ENCODE measurements at places on chromosomes 11 and 22.

DNA sequence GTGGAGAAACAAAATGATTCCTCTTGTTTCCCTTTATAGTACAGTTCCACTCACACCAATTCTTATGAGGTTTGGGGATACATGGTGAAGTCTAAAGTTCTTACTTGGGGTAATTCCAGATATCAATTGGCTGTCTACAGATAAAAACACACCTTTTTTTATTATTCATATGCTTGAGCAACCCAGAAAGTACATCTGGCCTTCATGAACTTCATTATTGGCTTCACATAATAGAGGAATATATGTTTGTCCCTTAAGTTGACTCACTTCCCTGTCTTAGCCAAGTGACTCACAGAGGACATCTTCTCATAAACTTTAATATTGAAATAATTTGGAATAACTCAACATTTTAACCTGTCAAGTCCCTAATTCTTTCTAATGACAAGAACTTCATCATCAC lies 36.3 kb upstream of the SOX6 start:
- DNase-seq = no peak

GRCh38 chr22:27995801-27996528 lies 76.9 kb upstream of the PITPNB start:
- no peak for DNase-seq

- DNase-seq = peak; percentile 66
Observed at GRCh38 chr11:119741369-119742262, 12.6 kb upstream of the NECTIN1 start.

GRCh38 chr11:33269822-33270221 lies 12.6 kb downstream of the HIPK3 start:
- DNase-seq = no peak

DNA sequence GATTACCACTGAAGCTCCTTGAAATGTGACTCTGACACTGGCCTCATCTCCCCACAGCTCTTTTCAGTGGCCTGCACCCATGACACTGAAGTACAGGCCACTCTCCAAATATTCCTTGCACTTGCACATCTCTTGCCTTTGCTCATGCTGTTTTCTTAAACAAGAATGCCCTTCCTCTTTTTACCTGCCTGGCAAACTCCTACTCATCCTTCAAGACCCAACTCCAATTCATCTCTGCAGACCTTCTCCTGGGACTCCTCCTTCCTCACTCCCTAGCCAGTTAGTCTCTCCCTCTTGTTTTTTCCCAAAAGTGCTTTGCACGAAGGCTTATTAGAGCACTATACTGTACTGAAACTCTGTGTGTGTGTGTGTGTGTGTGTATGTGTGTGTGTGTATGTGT lies 2.6 kb downstream of the KCNE3 start:
- no peak for DNase-seq

DNA sequence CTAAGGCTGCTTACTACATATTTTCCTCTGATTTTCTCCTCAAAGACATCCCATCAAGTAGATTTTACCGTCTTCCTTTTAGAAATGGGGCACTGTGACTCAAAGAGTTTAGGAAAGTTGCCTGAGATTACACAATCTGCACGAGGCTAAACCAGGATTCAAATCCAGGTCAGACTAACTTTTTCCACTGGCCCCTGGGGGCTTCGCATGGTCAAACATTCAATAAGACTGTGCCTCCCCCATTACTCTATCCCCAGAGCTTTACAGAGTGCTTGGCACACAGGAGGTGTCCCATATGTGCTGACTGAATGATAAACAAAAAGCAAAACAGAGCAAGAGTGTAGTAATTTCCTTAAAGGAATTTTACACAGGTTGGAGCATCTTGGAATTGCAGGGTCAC lies 118.1 kb upstream of the TEAD1 start:
- DNase-seq = no peak

DNA sequence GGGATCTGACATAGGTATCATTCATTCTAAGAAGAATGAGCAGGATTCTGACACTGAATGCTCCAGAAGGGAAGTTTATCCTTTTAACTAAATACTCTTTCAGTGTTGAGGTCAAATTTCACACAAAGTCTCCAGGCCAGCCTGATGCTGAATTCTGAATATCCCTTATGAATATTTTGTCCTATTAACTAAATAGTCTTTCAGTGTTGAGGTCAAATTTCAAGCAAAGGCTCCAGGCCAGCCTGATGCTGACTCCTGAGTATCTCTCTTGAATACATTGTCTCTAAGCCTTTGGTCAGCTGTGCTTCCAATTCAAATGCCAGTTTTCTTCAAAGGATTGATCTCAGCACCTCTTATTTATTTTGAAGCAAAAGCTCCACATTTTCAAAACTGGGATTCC lies 676.8 kb downstream of the NTM start:
- DNase-seq = no peak

DNA sequence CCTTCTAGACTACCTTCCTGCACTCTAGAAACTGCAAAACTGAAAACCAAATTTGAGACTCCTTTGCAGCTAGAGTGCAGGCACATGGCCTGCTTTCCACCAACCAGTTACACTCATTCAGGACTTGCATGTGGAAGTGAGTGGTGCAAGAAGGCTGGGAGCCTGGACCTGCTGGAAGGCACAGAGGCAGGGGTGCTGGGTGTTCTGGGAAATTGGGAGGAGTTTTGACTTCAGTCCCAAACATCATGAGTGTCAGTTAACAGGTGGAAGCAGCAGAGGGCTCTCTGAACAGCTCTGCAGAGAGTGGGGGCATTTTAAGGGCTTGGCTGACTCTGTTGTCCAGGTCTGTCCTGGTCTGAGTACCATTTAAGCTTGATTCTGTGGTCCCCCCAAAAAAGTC lies 49.3 kb upstream of the SYT13 start:
- no peak for DNase-seq

DNA sequence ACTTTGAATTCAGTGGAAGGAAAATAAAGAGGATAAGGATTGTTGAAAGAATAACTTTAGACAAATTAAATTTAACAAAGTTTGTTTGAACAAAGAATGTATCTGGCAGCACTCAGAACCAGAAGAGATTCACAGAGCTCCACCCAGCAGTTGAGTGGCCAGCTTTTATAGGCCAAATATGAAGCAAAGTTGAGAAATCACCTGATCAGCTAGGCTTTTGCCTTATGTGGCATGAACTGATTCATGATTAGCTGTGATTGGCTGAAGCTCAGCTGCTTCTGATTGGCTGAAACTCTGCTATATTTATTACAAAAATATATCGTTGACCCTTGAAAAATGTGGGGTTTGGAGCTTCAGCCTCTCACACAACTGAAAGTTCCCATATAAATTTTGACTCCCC lies 62.6 kb downstream of the PIWIL4 start:
- no peak for DNase-seq

- no peak for DNase-seq
Observed at GRCh38 chr11:32817852-32818183, 11.9 kb upstream of the PRRG4 start.

DNA sequence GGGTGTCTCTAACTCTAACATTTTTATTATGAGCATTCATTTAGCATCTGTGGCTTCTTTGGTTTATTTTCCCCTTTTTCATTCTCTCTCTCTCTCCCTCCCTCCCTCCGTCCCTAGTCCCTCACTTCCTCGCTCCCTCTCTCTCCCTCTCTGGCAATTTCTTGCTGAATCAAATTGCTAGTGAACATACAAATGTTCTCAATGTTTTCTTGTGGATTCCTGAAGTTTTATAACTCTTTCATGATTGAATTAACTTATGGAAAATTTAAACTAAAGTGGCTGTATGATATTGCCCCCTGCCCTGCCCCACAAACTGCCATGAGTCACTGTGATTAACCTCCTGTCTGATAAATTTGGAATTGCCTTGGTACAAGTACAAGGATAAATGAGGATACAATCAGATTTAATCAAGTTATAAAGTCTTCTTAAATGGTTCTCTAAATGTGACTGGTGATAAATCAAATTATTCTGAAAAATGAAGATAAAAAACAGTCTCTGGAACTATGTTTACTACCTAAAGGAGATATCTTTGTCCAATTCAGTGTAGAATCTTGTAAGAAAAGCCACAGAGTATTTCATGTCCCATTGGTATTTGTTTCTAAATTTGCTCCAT lies 143.0 kb upstream of the PDGFD start:
- no peak for DNase-seq

DNA sequence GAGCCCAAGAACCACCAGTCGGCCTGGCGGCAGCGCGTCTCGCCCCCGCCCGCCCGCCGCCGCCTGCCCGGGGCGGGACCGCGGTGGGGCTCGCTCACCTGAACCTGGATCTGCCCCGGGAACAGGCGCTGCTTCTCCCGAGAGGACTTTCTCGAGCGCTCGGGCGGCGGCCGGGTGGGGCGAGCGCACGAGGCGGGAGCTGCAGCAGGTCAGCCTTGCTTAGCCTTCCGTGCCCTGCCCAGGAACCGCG lies 133 bp downstream of the MYH9 start:
- DNase-seq = no peak

GRCh38 chr11:30815619-30816018 lies 229.5 kb upstream of the MPPED2 start:
- no peak for DNase-seq

DNA sequence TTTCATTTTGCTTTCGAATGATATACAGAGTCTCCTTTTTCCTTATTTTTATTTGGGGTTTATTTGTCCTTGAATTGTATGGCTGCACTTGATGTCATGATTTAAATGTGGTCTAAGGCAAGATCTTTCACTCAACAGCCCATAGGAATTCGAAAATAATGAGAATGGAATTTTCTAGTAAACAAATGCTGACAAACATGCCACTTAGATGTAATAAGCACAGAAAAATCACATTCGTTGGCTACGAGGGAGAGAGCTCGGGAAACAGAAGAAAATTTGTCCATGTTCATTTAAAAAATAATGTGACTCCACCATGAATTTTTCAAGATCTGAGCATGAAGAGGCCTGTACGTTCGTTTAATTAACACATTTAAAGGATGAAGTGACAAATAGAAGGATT lies 73.0 kb downstream of the BLID start:
- no peak for DNase-seq

- no peak for DNase-seq
Observed at GRCh38 chr22:39363751-39364515, 14.1 kb downstream of the SYNGR1 start.

DNA sequence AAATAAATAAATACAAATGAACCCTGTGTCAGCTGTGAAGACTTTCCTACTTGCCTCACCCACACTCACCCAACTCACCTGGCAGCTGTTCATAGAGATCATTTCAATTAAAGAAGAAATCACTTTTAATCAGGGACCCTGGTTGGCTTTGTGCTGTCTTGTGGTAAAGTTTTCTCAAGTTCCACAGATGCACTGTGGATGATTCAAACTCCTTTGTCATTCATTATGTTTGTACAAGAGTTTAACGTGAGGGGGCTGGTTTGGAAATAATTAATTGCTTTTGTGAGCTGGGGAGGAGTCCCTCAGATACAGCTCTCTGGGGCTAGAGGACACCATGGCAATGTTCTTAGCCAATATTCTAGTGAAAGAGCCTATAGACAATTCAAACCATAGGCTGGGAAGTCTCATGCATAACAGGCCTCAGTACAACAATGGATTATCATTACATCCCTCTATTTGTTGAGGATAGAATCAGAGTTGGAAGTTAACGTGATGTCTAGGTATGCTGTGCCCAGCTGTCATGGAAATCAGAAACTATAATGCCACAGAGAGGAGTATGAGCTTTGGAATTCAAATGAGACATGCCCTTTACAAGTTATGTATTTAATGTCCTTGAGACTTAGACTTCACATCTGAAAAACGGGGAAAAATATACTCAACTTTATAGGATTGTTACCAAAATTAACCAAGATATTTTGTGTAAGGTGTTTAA lies 698.5 kb downstream of the KCNA4 start:
- DNase-seq = no peak

DNA sequence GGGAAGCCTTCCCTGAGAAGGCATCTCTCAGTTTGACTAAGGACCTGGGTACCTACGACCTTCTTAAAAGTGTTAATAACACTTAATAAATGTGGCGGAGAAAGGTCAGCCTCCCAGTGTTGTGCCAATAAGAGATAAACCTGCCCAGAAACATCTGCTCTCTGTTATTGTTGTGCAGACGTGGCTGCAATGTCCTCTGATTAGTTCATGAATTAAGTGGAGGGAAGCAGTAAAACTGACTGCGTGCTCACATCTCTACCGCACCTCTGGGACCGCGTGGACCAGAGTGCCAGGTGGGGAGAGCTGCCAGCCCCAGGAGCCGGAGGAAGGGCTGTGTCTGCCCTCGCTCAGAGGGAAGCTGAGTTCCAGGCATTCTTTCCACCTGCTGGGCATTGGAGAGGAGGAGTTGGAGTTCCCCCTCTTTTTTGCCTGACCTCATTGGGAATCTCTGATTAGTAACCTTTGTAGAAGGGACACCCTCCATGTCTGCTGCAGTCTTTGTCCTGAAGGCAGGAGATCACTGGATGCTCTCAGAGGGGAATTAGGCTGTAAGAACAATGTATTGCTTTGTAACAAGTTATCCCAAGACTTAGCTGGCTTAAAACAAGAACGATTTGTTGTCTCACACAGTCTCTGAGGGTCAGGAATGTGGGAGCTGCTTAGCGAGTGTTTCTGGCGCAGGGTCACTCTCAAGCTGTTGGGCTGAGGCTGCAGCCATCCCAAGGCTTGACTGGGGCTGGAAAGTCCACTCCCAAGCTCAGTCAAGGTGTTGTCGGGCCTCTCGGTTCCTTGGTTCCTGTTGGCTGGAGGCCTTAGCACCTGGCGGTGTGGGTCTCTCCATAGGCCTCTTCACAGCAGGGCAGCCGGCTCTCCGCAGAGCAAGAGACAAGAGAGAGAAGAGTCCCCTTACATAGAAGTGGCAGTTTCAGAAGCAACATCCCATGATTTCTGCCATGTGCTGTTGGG lies 247.6 kb upstream of the TBCEL start:
- DNase-seq = no peak

DNA sequence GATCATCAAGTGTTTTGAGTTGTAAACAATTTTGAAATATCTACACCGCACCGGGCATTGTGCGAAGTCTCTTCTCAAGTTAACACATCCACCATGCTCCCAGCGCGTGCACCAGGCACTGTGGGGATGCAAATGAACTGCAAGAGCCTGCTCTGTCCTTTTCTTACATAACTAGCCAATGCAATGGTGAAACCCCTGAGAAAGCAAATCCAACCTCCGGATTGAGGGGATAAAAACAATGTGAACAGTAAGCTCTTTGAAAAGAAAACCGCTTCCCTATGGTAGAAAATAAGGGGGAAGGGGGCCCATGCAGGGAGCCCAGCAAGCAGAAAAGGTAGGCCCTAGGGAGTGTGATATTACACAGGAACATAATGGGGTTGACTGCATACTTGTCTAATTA lies 274.9 kb upstream of the MPPED2 start:
- DNase-seq = no peak

- no peak for DNase-seq
Observed at GRCh38 chr11:119092880-119093842, 8.5 kb downstream of the HMBS start.

- no peak for DNase-seq
Observed at GRCh38 chr11:108870373-108871020, 205.6 kb downstream of the DDX10 start.

DNA sequence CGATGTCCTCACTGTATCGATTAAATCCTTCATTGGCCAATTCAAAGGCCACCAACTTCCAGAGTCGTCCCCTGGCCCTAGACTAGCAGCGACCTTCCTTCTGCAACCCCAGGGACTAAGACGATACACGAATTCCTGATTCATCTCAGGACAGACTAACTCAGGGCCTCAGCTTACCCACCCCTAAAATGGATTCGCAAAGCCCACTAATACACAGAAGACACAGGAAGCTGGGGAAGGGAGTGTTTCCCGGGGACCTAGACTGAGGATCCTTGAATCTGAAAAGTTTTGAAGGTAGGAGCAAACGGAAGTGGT lies 509 bp downstream of the LAMTOR1 start:
- no peak for DNase-seq

- peak; percentile 27 for DNase-seq
Observed at GRCh38 chr22:30830907-30831306, 136.2 kb downstream of the OSBP2 start.
